A172 (cell line): ENCODE measurements at places on chromosomes 6 and 20.
A peak's percentile ranks its signal among the peaks of the same experiment; 100 is the strongest.

- no peak for DNase-seq
These were observed 228.0 kb downstream of the DLL1 start for GRCh38 chr6:170062915-170063241.

DNA sequence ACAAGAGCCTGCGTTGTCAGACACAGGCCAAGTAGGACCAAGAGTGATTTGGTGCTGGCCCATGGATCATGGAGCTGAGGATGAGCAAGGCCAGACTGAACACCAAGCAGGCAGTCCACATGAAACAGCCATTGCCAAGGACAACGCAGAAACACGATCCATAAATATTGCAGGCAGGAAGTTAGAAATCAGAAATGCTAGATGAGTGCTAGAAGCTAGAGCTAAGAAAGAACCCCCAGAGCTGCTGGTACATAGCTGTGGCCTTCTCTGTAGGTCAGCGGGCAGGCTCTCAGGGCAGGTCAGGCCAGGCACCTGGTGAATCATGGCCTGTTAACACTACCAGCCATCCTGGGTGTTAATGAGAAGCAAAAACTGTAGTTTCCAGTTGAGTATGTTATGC is 119.7 kb downstream of the ALDH8A1 start:
- DNase-seq: no peak

DNA sequence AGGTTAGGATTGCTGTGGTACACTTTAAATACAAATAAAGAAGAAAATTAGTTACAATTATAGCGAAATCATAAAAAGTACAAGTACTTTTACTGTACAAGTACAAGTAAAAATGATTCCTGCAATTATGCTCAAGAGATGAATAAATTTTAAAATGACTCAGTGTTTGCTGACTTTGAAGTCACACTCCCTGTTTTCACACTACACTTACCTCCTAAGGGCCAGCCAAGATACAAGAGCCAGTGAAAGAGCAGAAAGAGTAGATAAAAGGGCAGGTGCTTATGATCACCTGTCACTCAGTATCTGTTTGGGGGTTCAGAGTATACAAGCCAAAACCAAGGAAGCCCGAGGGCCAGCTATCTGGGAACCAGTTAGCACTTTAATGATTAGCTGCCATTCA is 41.0 kb upstream of the COL21A1 start:
- no peak for DNase-seq

DNA sequence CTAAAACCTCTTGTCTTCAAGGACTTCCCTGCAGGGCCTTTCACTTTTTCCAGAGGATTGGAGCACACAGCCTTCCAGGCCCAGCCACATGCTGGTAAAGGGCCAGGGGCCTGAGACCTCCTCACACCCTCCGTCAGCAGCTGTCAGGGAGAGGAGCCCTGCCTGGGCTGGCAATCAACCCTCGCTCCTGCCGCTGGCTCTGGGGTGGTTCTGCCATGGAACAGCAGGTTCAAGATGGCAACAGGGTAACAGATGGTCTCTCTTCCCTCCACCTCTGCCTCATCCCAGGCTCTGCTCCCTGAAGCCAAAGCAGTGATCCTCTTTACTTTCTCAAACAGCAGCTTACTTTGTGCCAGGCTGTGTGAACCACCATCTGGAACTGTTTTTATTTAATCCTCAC is 23.8 kb downstream of the PCNA start:
- DNase-seq: no peak

- peak; percentile 49 for DNase-seq
These were observed 36.1 kb upstream of the THBS2 start for GRCh38 chr6:169289619-169290339.
